ENCODE measurements at places on chromosomes 13 and 19.

DNA sequence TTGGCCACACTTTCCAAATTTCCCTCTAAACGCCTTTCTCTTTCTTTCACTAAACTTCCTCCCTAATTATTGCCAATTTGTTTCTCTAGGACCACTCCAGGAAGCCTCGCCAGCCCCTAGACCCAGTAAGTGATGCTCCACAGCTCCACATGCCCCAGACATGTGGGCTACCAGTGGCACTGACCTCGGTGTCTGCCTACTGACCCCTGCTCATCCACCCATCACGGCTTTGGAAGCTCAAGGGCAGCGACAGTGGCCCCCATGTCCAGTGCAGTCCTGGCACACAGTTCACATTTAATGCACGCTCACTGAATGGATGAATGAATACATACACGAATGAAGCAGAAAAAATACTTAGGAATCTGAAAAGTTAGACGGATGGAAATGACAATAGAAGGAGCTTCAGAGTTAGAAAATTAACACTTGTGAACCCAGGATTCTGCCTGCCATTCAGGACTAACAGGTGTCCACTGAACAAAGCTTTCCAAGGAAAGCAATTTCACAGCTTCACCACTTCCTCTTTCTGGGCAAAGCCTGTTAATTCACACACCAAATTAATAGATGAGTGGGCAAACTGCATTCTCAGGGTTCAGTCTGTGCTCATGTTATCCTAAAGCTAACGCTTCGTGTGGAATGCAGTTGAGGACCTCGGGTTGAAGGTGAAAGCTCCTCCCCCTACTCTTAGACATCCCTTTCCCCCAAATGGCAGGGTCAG lies 50.9 kb downstream of the CCDC70 start:
- DNase-seq = no peak

DNA sequence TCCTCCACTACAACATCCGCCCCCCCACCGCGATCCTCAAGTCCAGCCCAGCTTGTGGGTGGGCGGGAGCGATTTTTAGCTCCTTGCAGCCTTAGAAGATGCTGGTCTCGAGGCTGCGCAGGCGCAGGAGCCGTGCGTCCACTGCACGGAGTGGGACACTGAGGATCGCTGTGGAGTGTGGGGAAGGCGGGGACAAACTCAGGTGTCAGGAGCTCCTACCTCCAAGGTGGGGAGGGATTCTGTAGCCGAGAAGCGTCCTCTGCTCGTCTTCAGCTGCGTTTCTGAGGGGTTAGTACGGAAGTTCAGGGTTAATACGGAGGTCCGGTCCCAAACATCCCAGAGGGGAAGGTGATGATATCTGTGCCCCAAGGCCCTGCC lies at the start of gene RTBDN:
Gene RTBDN, minus strand, starts transcription at position 14 of the 378 bp plus-strand sequence. CDS start 4,600 bp downstream, outside the sequence.
- no peak for DNase-seq

DNA sequence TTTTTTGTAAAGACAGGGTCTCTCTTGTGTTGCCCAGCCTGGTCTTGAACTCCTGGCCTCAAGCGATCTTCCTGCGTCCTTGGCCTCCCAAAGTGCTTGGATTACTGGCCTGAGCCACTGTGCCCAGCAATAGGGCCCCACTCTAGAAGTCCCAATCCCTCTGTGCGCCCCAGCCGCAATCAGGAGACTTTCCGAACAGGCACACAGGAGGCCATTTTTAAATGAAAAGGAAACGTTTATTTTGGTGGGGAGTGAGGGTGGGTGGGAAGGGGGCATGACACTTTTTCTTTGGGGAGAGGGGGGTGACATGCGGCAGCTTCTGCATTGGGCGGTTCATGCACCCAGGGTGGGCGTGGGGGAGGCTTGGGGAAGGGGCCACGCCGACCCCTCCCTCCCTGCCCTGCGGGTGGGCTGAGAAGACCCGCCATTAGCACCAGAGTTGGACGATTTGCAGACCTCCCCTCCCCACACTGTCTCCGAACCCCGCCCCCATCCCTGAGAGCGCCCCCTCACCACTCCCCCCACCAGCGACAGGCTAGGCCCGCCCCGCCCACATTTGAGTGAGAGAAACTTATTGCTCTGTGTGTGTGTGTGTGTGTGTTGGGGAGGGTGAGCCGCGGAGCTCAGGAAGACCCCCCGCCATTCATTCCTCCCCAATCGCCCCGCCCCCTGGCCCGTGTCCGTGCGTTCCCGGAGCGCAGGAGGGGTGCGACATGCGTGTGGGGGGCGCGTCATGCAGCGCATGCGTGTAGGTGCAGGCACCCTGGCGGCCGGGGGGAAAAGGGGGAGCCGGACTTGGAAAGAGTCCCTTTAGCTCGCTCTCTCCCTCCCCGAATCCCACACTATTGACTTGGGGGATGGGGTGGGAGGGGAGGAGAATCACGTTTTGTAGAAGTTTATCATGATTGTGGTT lies 17.2 kb downstream of the KCNC3 start:
- no peak for DNase-seq

DNA sequence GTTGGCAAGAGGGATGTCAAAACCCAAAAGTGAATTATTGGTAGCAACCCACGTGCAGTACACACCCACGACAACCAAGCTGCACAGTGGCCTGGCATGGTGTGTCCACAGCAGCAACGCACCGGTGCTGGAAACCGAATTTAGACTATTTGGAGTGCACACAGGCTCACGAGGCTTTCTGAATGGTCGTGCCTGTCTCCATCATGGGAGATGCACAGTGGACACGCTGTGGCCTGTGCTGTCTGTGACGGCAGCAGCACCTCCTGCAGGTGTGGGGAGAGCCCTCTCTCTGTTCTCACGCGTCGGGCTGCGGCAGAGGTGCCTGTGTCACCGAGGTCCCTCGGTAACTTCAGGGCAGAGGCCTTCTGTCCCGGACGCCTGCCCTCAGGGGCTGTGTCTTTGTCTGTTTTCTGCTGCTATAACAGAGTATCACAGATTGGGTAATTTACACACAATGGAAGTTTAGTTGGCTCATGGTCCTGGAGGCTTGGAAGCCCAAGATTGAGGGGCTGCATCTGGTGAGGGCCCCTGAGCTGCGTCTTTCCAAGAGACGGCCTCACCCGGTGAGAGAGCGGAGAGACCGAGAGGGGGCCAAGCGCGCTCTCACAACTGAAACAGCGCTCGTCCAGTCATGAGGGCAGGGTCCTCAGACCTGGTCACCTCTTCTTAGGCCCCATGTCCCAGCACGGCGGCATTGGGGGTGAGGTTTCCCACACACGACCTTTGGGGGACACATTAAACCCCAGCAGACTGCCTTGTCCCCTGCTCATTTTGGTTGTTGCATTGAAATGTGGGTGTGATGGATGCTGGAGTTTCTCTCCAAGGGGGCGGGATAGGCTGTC lies 9.1 kb upstream of the MCF2L start:
- no peak for DNase-seq

- DNase-seq = no peak
Observed at GRCh38 chr19:8030960-8031359, 21.6 kb upstream of the CCL25 start.

DNA sequence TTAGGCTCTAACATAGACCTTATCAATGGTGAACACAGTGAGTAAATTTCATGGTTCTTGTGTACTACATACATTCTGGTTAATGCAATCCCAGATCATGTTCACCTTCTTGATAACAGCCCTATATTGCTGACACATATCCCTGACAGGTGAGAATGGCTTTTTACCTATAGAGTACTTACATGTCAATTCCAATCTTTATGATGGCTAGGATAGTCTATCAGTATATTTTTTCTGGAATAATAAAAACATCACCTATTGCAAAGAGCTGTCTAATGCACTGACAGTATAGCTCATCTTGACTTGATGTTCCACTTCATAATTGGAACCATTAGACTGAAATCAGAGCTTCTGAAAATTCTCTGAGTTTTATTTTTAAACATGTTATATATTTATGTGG lies 199.4 kb downstream of the ENOX1 start:
- no peak for DNase-seq

- no peak for DNase-seq
Observed at GRCh38 chr13:111396457-111396856, 76.0 kb downstream of the TEX29 start.

DNA sequence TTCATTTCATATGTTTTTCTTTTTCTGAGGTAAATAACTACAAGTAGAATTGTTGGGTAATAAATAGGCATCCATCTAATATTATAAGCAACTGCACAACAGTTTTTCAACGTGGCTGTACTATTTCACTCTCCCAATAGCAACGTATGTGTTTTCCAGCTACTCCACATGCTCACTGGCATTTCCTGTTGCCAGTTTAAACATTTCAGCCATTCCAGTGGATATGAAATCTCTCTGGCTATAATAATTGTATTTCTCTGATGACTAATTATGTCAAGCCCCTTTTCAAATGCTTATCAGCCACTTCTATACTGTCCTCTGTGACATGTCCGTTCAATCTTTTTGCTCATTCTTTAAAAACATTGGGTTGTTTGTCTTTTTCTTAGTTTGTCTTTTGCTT lies 26.8 kb upstream of the ALOX5AP start:
- DNase-seq = no peak

DNA sequence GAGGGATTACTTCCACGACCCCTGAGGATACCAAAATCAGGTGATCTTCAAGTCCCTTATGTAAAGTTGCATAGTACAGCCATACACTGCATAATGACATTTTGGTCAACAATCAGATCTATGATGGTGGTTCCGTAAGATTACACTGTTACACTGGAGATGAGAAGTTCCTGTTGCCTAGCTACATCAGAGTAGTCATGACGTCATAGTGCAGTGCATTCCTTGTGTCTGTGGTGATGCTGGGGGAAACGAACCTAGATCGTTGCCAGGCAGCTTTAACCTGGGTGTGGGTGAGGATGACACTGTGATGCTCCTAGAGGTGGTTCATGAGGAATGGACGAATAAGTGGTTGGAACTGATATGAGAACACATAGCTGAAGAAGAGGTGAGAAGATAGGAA lies 9.1 kb downstream of the ZNF610 start:
- no peak for DNase-seq
